ENCODE measurements at places on chromosomes 1 and 21.
A peak's percentile ranks its signal among the peaks of the same experiment; 100 is the strongest.

DNA sequence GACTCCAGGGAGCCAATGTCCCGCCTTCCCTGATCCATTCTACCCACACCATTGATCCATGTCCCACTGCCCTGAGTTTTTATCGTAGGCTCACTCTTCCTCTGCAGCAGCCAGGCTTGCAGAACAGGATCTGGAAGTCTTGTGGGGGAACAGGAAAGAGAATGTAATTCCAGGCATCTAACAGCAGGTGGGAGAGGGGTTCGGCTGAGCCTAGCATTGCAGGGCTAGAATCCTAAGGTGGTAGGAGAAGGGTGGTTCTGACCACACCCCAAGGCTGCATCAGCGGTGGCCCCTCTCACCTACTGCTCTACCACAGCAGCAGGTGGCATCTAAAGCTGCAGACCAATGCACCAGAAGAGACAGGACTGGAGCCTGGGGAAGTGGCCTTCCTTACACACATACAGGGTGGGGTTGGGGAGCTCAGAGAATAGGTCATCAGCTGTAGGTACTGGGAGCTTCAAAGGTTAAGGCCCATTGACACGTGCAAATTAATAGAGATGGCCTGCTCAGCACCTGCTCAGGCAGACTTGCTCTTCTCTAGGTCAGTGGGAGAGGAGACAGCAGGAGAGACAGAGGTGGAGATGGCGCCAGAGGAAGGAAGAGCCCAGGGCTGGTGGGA lies 20.5 kb downstream of the KNCN start:
- DNase-seq, result no peak

GRCh38 chr1:30750731-30751291 lies 6.8 kb downstream of the LAPTM5 start:
- no peak for DNase-seq

GRCh38 chr1:12309783-12310742 lies 80.2 kb downstream of the VPS13D start:
- DNase-seq, result no peak

- peak; percentile 78 for DNase-seq
Observed at GRCh38 chr1:153677718-153678518, 570 bp upstream of the NPR1 start.

DNA sequence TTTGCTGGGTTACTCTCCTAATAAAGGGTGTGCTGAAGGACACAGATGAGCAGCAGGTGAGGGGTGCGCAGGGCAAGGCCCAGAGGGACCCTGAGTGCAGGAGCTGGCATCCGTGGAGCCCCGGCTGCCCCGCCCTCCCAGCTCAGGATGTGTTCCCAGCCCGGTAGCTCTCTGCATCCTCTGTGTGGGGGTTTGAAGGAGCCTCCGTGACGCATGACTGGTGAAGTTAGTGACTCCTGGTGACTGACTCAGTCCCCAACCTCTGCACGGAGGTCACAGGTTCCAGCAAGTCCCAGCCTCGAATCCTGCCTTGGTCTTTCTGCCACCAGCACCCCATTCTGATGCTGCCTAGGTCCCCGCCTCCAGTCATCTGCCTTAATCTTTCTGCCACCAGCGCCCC lies 21.6 kb upstream of the TSPEAR start:
- DNase-seq, result no peak

DNA sequence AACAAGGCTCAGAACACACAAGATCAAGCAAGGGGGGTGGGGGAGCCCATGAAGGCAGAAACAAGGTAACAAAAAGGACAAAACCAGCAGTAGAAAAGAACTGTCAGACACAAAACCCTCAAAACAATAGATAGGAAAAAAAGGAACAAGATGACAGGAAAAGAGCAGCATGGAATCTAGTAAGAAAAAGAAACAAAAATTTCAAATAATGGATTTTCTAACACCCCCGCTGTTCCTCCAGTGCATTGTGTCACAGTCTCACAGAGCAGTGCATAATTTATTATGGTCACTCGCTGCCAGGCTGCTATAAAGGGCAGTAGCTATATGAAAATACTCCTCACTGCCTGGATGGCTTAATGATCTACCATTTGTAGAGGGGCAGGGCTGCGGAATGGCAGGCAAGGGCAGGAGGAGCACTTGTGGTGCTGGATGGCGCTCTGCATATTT lies 567.9 kb downstream of the DPYD start:
- no peak for DNase-seq

GRCh38 chr1:229035054-229035747 lies 235.7 kb upstream of the RAB4A start:
- no peak for DNase-seq

DNA sequence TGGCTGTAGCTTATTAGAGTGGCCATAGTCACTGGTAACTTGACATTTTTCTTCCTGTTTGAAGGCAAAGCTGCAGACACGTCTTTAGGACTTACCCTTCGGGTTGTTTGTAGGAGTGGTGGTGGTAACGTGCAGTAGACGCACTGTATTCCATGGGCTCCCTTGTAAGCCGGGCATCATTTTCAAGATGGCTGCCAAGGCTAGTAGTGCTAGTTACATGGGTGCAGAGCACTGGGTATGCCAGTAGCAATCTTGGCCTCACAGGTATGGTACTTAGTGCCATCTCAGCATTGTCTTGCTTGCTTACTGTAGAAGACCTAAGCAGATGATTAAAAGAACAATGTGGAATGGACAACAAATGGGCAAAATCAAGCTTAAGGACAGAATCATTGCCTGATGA lies 1.9 kb downstream of the YBX1 start:
- DNase-seq, result no peak

DNA sequence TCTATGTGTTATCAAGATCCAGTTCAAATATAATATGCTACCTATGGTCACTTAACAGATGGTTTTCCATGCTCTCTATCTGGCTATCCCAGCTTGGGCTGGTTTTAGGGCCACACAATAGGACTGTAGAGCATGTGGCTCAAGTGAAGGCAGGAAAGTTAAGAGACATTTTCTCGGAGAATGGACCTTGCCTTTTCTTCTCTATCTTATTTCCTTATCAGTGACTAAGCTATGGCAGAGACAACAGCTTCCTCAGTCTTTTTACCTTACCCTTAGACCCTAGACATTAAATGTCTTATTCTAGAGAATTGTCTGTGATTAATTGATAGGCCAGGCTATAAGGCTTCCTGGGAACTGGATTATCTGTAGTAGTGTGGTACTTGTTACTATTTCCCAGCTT lies 28.1 kb downstream of the CD101 start:
- DNase-seq, result no peak

- DNase-seq, result no peak
Observed at GRCh38 chr1:57007948-57008347, 42.1 kb upstream of the C8B start.

DNA sequence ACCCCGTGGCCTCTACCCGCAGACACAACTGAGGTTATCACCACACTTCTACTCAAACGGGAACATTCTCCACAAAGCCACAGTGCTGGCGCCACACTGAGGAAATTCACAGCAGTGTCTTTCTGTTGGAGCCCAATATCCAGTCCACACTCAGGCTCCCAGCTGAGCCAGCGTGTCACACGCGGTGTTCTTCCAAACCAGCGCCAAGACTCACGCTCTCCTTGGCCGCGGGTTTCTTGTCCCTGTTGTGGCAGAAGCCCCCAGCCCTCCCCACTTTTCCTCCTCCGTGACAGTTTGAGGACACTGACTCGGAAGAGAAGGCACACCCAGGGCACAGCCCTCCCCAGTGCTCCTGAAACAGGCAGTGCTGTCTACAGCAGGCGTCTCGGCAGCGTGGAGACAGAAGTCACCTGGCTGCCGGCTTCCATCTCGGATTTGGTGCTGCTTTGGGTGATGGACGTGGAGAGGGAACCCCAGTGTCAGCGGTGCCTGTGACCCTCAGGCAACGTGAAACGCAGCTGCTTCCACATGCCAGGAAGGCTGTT lies 35.4 kb upstream of the AGPAT3 start:
- DNase-seq, result no peak
